Tibial nerve (tissue), 4 donors: ENCODE measurements at places on chromosomes 11 and 22.

GRCh38 chr22:23563111-23563510 lies 17.0 kb downstream of the IGLL1 start:
- DNase-seq, result no peak

DNA sequence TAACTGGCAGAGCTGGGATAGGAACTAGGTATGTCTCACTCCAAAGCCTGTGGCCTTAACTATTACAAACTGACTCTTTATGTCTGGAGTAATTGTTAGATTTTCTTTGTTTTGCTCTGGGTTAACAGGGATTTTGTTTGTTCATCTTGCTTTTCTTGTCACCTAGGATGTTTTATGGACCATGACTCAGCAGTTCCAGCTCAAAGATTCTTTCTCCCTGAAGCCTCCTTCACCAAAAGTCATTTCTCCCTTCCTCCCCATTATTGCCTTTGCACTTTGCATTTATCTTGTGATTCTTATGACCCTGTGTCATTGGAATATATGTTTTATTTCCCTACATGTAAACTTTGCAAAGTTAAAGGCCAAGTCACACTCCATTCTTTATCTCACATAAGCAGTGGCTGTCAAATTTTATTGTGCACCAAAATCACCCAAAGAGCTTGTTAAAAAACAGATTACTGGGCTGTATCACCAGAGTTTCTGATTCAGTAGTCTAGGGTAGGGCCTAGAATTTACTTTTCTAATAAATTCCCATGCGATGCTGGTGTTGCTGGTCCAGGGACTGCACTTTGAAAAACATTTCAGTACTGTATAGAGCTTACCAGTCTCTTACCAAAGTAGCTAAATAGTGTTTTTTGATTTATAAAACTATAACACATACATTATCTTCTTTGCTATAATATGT lies 327.7 kb downstream of the DLG2 start:
- no peak for DNase-seq

DNA sequence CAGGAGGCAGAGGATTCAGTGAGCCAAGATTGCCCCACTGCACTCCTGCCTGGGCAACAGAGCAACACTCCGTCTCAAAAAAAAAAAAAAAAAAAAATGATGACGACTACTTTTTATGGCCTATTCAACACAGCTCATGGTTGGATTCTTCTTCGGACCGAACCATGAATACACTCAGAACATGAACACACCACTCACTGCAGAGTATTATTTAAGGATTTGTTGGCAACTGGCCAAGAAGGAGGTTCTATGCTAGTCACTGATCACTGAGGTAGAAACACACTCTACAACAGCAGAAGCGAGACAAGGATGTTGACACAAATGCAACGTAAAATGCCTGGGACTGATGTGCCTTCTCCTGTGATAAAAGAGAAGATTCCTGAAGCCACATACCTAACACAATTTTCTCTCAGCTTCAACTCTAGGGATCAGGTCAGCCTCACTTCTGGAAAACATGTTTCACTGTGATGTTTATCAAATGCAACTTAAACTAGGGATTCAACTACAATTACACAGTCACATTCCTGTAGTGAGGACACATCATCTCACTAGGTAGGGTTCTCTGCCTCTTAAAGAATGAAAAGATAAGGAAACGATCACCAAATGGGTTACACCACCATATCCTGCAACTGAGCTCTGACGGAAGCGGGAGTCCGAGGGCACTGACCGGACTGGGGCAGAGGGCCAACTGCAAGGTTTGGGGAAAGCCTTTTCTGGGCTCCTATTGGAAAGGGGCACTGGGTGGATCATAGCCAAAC lies 82.5 kb downstream of the SGSM3 start:
- no peak for DNase-seq

DNA sequence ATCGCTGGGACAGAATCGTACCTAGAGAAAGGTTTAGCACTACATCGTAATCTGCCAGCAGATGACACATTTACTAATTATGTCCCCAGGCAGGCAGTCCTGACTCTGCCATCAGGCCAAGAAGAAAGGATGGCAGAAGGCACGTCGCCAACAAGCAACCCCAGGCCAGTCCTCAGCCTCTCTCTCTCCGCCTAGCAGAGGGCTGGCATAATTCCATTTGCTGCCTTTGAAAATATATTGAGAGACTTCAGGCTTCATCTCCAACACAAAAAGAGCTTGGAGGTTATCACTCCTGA lies 1517.0 kb downstream of the TBC1D22A start:
- DNase-seq, result no peak

DNA sequence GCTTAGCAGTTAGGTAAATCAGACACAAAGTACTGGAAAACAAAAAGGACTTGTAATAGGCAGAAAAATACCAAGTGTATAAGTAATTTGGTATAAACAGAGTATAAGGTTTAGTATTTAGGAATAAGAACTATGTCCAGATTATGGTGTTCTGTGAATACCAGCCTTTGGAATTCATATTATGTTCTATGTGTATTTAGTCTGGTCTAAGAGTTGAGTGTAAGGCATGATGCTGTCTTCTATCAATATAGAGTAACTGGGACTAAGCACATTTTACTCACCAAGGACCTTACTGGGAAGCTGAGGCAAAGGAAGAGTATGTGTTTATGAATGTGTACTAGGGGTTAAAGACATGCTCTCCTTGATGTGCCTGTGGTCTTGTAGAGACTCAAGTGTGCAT lies 9.5 kb downstream of the SDHD start:
- no peak for DNase-seq

- DNase-seq, result no peak
Measured at GRCh38 chr11:32433914-32434355, 1.4 kb downstream of the WT1 start.

GRCh38 chr11:65095974-65096806 lies at the start of gene VPS51:
Gene VPS51 (plus strand): TSS chr11:65096214. CDS start chr11:65096251, 37 bp downstream.
- DNase-seq, result peak; percentile 83

- no peak for DNase-seq
Measured at GRCh38 chr11:35766651-35767050, 104.1 kb downstream of the TRIM44 start.

GRCh38 chr11:19216021-19216420 lies 14.2 kb upstream of the CSRP3 start:
- DNase-seq, result no peak

- DNase-seq, result no peak
Measured at GRCh38 chr22:32859743-32860142, 58.2 kb downstream of the TIMP3 start.

DNA sequence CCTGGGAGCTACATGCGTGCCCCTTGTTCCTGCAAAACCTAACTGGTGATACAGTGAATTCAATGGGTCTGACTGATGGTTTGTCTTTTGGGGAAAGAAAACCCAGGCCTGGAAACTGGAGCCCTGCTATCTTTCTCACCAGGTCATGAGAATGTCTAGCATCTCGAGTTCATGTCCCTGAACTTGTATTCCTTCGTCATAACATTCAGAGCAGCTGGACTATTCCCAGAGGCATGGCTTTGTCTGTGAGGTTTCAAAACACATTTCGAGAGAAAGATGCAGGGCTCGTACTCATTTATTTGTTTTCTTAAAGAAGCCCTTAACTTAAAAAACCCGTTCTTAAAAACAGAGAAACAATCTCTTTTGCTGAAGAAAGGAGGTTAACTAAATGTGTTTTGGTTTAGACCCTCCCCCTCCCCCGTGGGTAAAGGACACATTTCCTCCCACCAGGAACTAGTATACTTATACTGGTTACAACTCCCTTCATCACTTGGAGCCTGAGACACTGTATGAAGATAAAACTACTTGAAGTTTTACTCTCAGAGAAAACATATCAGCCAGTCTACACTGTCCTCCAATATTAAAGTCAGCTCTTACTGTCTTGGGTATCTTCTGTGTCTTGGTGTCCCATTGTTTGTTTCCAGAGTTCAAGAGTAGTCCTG lies 43.2 kb downstream of the ME3 start:
- DNase-seq, result no peak

DNA sequence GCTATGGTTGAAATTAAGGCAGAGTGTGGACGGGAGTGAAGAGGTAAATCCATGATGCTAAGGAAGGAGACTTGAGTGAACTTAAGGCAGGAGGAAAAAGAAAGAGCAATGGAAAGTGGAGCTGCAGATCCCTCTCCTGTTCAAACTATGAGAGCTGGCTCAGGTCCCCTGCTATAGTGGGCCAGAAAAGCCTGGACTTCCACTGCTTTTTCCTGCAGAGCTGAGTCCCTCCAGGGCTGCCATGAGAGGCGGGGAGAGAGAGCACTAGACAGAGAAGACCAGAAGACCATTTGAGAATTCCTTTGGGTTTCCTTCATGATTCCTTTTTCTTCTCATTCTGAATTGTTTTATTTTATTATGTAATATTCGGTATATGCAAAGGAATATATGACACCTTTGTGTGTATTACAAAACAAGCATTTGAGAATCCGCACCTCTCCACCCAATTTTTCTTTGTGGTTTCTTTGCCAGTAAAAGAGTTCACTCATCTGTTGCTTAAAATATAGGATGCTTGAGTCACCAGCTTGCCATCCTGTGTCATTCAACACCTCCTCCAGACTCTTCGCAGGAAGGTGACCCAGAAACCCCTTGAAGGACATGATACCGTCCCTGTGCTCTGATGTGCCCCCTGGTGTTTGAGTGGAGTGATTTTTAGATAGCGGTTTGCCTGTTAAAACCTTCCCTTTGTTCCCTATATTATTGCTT lies 24.4 kb downstream of the SREBF2 start:
- DNase-seq, result no peak

GRCh38 chr11:78070621-78071020 lies 7.0 kb downstream of the THRSP start:
- no peak for DNase-seq

DNA sequence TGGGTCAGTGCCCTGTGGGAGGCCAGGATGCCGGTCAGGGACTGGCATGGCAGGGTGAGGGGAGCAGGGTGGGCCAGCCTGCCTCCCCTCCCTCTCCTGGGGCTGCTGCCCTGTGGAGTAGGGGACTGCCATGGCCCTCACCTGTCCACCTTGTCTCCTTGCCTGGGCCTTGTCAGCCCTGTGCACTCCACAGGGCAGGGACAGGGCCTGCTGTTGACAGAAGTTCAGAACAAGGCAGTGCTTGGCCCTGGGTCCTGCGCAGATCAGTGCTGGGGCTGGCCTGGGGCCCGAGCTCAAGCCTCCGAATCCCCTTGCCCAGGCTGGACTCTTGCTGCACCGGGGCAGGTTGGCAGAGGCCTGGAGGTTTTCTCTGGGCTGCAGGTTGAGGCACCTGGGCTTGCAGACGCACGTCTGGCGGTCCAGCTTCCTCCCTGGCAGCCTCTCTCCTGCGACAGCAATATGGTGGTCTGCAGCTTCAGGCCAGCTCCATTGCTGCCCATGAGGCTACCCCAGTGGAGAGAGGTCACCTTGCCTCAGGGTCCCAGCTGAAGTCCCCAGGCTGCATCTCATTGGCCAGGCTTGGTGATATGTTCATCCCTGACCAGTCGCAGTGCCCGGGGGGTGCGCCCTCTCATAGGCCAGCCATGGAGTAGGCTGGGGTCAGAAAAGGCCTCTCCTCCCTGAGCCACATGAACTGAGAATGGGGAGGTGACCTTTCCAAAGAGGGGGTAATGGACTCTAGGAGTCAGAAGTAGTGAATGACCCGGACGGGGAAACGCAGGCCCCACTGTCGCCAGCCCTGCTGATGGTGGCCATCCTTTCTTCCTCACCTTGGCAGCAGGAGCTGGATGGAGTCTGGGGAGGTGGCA lies 21.5 kb upstream of the CHKA start:
- no peak for DNase-seq

- no peak for DNase-seq
Measured at GRCh38 chr11:106961048-106961447, 57.2 kb downstream of the GUCY1A2 start.

- DNase-seq, result no peak
Measured at GRCh38 chr22:28397306-28397705, 282.3 kb downstream of the TTC28 start.

GRCh38 chr11:6142936-6143335 lies 27.2 kb downstream of the OR52B2 start:
- no peak for DNase-seq

DNA sequence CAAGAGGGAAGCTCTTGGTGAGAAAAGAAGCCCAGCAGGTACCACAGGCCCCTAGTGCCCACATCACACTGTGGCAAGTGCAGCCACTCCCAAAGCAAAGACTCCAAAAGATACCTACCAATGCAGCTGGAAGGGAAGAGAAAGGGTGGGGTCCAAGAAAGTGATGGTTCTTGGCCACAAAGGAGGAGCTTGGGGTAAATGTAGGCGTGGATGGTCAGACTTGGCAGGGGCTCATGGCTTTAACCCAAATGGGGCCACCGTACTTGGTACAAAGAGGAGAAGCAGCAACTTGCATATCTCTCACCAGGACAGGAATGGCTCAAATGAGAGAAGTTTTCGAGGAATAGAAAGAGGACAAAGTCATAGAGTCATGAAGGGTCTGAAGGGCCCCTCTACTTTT lies 4.8 kb downstream of the MAP3K11 start:
- DNase-seq, result no peak

- no peak for DNase-seq
Measured at GRCh38 chr22:24128631-24129262, 52.5 kb upstream of the SUSD2 start.

- DNase-seq, result no peak
Measured at GRCh38 chr11:86230179-86230804, 14.3 kb upstream of the EED start.

DNA sequence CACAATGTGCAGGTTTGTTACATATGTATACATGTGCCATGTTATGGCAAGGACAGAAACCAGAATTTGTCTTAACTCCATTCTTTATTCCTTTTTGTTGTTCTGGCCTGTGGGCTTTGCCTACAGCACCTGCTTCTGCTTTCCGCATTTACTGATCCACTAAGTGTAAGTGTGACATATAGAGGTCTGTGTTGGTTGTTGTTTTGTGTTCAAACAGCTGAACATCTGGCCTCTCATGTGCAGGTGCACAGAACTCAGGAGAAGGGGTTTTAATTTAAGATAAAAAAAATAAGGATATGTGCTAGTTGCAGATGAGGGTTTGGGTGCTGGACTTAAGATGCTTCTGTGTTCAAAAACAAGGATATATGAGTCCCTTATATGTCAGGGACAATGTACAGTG lies 85.8 kb upstream of the RAG2 start:
- no peak for DNase-seq

DNA sequence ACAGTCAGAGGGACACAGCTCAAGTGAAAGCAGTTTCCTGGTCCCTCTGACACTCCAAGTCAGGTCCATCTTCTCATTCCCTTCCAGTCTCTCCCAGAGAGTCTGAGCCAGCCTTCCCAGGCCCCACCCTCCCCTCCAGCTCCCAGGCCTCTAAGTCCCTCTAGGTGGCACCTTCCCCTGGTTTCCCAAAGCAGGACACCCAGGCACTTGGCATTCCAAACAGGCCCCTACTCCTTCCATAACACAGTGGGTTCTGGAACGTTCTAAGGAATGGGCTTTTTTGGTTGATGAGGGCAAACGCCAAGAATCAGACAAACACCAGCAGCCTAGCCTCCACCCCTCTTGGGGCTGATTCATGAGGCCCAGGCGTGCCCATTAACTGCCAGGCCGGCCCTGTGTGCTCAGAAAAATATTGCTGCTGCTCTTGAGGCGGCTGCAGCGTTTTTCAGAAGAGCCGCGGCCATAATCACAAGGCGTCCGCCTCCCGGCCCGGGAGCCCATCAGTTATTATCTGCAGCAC lies 418.7 kb downstream of the SOX6 start:
- DNase-seq, result no peak
